ENCODE measurements at places on chromosomes 4 and X. TPM values are rescaled to one million over a fixed set of nuclear protein-coding genes. Genes with fewer than 3 reads are reported as not detected.

DMP1 gene
- polyA plus RNA-seq, result 0.07 TPM

MAGEE2 gene
- polyA plus RNA-seq, result 1.2 TPM

PAGE4 gene
- polyA plus RNA-seq, result 0.59 TPM

BMP3 gene
- 86.9 TPM for polyA plus RNA-seq

PAGE2B gene
- polyA plus RNA-seq, result not detected

TCEAL6 gene
- polyA plus RNA-seq, result not detected

UGT2B15 gene
- 0.63 TPM for polyA plus RNA-seq

IBSP gene
- polyA plus RNA-seq, result 0.17 TPM

SHROOM4 gene
- 38.6 TPM for polyA plus RNA-seq

CPXCR1 gene
- not detected for polyA plus RNA-seq

PLK4 gene
- 35.3 TPM for polyA plus RNA-seq

UNC5C gene
- 45.6 TPM for polyA plus RNA-seq

PI4K2B gene
- 31.9 TPM for polyA plus RNA-seq

DDIT4L gene
- polyA plus RNA-seq, result 1.5 TPM

VEGFD gene
- 41.1 TPM for polyA plus RNA-seq

TREX2 gene
- polyA plus RNA-seq, result 1.2 TPM

PALLD gene
- 77.3 TPM for polyA plus RNA-seq

IL21 gene
- not detected for polyA plus RNA-seq

DCX gene
- polyA plus RNA-seq, result 0.32 TPM

PLAC8 gene
- 6.1 TPM for polyA plus RNA-seq

PTPN13 gene
- polyA plus RNA-seq, result 114 TPM

Measured in left lung (tissue), 14 donors.